ENCODE measurements at places on chromosomes 4 and X.

DNA sequence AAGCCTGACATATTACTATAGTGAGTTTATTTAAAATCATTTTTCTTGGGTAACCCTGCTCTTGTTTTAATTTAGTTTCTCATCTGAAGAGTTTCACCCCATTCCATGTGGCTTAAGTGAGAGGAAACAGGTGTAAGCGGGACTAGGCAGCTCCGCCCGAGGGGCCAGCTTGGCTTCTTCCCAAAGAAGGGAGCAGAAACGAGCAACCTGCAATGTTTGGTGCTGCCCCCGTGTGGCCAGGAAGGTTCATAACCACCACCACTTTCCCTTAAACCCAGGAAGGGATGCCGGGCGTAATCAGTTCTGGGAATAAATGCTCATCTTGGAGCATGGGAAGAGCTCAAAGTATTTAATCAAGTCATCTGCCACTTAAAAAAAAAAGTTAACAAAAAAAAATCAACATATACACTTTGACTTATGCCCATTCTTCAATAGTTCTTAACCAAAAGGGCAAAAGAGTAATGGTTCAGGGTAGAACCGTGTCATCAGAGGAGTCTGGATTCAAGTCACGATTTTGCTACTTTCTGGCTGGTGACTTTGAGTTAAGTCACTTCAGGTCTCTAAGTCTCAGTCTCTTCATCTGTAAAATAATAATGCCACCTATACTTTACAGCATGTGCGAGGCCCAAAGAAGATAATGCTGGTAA lies 147.9 kb downstream of the NSUN7 start:
- peak; percentile 19 for DNase-seq

DNA sequence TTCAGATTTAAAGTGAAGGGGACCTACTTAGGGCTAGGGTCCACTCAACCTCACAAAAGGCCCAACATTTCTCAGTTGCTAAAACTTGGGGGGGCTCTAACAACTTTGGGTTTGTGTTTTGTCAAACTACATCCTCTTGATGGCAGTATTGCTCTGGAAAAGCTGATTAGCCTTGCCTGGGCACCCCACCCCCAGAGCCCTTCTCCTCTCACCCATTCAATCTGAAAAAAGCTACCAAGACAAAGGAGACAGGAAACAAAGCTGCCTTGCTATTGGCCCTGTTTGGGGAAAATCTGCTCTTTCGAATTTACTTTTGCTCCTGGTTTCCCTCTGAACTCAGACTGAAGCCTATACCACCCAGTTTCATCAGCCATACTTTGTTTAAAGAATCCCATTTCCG lies 195.2 kb upstream of the STK26 start:
- DNase-seq: no peak

GRCh38 chr4:137722910-137723309 lies 190.6 kb upstream of the PCDH18 start:
- no peak for DNase-seq

GRCh38 chrX:8204943-8205342 lies 33.9 kb upstream of the VCX2 start:
- DNase-seq: no peak

GRCh38 chr4:181498148-181498547 lies 745.1 kb upstream of the TENM3 start:
- DNase-seq: no peak

DNA sequence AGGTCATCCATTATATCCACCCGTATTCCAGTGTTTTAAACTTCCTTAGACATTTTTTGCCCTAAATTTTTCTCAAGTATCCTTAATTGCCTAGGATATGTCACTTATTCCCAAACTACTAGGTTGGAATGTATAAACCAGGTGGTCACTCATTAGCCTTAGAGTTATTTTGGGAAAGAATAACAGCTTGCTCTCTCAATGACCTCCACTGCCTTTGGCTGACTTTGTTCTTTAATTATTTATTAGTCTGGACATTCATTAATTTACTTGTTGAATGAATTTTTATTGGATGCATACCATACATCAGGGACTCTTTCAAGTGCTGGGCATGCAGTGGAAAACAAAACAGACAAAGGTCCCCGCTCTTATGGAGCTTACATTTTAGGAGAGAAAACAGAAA lies 609.3 kb upstream of the IGFBP7 start:
- no peak for DNase-seq

DNA sequence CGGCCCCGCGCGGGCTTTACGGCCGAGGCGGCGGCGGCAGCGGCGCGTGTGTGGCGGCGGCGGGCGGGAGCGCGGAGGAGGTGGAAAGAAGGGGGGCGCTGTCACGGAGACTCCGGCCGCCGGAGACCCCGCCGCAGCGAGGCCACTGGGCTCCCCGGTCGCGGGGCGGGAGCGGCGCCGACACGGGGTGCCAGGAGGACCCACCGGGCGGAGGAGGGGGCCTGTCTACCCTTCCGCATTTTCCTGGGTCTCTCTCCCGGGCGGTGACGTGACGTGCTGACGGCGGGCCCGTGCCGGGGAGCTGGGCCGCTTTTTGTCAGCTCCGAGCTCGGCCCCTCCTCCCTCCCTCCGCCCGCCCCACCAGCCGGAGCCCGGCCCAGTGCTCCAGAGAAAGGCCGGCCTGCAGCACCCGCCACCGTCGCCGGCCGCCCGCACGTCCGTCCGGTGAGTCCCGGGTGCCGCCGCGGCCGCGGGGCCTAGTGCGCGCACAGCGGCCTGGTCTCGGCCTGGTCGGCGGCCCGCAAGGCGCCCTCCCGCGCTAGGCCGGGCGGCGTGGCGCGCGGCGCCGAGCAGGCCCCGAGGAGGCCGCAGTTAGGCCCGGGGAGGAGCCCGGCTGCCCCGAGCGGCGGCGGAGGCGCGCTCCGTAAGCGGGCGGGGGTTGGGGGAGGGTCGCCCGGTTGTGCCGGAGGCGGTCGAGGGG lies at the start of gene ZFX:
Gene ZFX, plus strand, starts transcription at position 379 of the 700 bp plus-strand sequence. CDS start 23,014 bp downstream, outside the sequence.
- DNase-seq: peak; percentile 16

DNA sequence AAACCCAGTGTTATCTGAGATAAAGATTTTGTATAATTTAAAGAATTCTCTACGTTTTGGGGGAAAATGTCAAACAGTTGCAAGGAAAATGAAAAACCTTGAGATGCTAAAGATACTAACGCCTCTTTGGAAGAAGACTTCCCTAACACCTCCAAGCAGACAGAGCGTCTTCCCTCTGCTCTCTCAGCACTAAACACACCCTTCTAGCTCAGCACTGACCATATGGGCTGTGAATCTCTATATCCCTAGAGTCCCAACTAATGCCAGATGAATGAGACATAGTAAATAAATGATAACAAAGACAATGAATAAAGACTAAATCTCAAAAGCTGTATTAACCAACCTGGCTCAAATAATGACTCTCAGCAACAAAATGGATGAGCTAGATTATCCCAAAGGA lies 13.3 kb downstream of the FUNDC1 start:
- no peak for DNase-seq

GRCh38 chrX:8867406-8867805 lies 66.2 kb upstream of the FAM9A start:
- no peak for DNase-seq

GRCh38 chr4:138182838-138183426 lies 59.2 kb downstream of the SLC7A11 start:
- DNase-seq: no peak

DNA sequence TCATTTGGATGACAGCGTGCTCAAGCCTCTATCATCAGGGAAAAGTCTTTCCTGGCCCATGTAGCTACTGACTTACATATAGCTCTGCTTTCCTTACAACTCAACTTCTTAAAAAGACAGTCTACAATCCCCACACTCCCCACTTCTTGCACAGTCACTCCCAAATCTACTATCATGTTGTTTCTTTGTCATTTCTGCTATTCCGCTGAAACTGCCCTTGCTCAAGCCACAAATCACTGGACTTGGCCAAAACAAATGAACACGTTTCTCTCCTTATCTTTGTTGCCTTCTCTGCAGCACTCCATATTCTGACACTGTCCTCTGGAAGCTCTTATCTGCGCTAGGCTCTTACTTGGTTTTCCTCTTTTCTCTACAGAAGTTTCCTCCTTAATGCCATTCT lies 28.2 kb downstream of the GPRIN3 start:
- no peak for DNase-seq

- no peak for DNase-seq
These were observed 115.8 kb upstream of the DDIT4L start for GRCh38 chr4:100306018-100306417.

DNA sequence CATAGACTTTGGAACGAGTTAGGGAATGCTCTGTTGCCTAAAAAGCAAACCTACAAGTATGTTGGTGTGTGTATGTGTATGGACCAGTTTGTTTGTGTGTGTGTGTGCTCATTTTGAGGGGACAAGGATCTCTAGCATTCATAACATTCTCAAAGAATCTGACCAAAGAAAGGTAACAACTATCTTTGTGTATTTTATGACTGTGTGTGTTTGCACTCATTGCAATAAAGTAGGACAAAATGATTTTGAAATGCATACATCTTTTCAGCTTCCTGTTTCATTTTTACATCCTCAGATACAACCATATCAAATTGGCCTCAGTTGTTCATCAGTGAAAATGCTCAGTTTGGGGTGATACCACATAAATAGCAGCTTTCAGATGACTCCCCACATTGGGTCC lies 8.3 kb upstream of the XK start:
- DNase-seq: no peak

GRCh38 chrX:47662144-47662657 lies 3.2 kb upstream of the UXT start:
- peak; percentile 8 for DNase-seq

DNA sequence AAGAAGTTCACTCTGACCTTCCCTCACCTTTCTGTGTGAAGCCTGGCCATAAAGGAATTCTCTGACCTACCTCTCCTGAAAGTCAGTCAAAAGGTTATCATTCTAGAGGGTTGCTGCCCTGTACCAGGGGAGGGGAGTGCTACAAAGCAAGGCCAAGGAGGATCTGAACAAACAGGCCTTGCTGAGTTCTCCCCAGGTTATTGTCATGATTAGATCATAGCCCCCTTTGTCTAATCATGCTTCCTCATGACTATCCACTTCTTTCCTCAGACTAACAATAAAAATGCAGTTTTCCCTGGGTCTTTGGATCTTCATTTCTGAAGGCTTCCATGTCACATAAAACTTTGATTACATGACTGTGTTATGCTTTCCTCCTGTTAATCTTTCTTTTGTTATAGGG lies 472.0 kb downstream of the IQCM start:
- DNase-seq: no peak

DNA sequence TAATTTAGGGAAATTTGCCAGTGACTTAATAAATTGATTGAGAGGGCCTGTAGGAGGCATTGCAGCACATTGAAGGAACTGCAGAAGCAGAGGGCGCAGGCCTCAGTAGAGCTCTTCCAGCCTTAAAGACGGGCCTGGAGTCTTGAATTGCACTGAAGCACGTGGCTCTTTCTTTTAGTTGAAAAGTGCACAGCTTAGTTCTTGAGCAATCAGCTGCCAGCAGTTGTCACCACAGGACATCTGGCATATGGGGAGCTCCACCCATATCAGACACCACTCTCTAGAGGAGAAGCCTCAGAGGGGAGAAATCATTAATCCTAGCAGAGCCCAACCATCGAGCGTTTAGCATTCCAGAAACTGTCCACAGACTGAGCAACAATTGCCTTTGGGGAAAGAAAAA lies 16.0 kb upstream of the FGF16 start:
- no peak for DNase-seq

DNA sequence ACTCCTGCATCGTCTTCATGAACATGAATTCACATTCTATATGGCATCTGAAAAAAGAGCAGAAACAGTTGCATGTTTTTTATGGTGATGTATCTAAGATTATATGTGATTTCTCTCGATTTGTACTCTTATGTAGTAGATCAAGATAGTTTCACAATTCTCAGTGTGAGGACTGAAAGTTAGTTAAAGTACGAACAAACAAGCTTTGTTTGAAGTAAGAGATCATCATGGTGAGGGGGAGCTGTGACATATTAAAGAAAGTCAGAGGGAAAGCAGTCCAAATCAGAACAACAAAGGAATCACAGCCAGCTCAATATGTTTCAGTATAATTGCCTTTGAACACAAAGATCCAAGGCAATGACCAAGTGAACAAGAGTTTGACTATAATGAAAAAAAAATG lies 1140.6 kb downstream of the SH3BGRL start:
- no peak for DNase-seq

Data from hypothalamus (tissue), 51 donors.